ENCODE measurements at places on chromosomes 5 and 9.

GRCh38 chr5:67799732-67800234 is 415.8 kb upstream of the PIK3R1 start:
- no peak overlapping the region for H3K4me3 ChIP-seq
- H3K27ac ChIP-seq, result no peak overlapping the region
- H3K36me3 ChIP-seq, result no peaks in the 10 kb centered on the region
- no peaks in the 10 kb centered on the region for H3K27me3 ChIP-seq
- DNase-seq, result no peak

DNA sequence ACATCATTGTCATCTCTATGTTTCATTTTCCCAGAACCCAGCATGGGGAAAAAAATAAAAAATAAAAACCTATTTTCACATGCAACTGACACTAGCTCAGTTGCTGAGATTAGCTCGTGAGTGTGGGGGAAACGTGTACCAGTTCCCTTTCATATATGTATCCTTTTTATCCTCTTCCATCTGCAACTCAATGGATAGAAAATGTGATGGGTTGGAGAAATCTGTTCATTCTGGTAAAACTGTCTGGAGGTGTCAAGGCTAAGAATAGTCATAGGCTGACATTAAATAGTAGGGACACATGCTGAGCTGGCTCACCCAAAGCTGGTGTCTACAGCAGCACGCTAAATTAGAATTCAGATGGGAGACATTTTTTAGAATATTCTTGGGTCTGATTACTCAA is 519.3 kb downstream of the ELAVL2 start:
- no peak overlapping the region for H3K4me3 ChIP-seq
- no peaks in the 10 kb centered on the region for H3K4me1 ChIP-seq
- no peak overlapping the region for H3K27ac ChIP-seq
- no peaks in the 10 kb centered on the region for H3K27me3 ChIP-seq
- no peaks in the 10 kb centered on the region for H3K36me3 ChIP-seq

DNA sequence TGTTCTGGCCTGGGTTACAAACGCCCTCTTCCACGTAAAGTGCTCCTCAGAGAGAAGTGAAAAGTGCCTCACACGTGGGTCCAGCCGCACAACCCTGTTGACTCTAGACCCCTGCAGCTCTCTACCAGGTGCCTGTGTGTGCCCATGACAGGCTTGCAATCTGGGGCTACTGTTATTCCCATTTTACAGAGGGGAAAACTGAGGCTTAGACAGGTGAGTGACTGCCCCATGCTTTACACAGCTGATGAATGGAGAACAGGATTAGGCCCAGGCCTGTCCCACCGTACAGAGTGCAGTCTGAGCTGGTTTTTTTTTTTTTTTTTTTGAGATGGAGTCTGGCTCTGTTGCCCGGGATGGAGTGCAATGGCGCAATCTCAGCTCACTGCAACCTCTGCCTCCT is 6.2 kb upstream of the INPP5E start:
- peaks cover 73% of the 10 kb centered on the region for H3K36me3 ChIP-seq
- no peak overlapping the region for H3K27ac ChIP-seq
- H3K4me1 ChIP-seq, result no peaks in the 10 kb centered on the region

DNA sequence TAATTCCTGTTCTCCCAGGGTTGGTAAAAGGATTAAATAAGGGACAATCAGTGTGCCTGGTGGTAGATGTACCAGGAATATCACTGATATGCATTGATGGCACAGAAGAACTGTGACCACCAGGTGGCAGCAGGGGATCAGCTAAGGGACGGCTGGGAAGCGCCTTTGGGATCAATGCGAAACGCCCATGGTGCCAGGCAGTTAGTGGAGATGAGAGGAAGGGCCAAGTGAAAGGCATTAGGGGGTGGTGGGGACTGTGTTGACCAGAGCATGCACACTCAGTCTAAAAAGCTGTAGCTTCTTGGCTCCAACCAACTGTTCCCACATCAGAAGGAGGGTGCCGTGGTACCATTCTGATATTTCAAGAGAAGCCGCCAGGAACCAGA is 55.6 kb downstream of the ARHGEF37 start:
- H3K4me1 ChIP-seq, result peaks cover 18% of the 10 kb centered on the region
- no peak overlapping the region for H3K27ac ChIP-seq
- no peaks in the 10 kb centered on the region for H3K27me3 ChIP-seq
- no peak overlapping the region for H3K4me3 ChIP-seq
- DNase-seq, result no peak

GRCh38 chr9:28155671-28156070 is 582.4 kb upstream of the C9orf72 start:
- H3K27me3 ChIP-seq, result no peaks in the 10 kb centered on the region
- no peaks in the 10 kb centered on the region for H3K36me3 ChIP-seq
- no peak overlapping the region for H3K27ac ChIP-seq
- H3K4me1 ChIP-seq, result no peaks in the 10 kb centered on the region
- no peak overlapping the region for H3K4me3 ChIP-seq

DNA sequence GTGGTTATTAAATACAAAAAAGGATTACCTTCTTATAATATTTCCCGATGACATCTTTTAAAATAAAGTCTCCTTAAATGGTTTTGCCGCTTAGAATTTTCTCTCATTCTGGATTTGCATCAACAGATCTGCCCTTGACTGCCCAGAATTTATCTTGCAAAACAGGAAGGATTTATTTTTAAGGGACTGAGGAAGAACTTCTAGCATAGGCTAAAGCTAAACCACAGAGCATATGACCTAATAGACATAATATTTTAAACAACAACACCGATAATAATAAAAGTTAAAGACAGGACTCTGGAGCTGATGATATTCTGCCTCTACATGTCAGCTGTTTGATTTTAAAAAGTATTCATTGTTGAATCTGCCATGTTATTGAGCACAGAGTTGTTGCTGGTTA is 145.3 kb upstream of the ADCY2 start:
- no peak for DNase-seq
- H3K36me3 ChIP-seq, result no peaks in the 10 kb centered on the region
- H3K4me3 ChIP-seq, result no peak overlapping the region
- H3K27me3 ChIP-seq, result no peaks in the 10 kb centered on the region
- H3K27ac ChIP-seq, result no peak overlapping the region

DNA sequence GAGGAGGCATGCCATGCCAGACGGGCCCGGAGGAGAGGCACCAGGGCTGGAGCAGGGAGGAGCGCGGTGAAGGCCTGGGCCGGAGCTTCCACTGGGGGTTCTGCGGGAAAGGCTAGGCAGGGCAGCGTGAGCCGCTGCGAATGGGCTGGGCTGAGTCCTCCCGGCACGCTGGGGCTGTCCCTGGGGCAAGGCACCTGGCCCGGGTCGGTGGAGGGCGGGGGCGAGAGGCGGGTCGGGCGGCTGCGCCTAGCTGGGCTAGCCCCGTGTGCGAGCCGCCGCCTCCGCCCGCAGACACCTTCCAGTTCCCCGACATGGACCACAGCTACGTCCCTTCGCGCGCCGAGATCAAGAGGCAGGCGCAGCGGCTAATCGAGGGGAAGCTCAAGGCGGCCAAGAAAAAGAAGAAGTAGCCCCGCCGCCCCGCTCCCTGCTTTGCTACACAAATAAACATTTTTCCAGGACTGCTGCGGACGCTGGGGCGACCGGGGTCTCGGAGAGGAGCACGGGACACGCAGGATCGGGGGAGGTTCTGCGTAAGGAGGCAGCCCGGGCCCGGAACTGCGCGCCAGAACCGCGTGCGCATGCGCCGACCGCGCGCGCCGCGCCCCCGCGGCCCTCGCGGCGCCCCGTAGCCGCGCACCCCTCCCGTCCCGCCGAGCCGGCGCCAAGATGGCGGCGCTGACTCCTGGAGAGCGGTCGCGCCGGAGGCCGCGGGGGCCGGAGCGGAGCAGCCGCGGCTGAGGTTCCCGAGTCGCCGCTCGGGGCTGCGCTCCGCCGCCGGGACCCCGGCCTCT is at the start of gene RABL6:
Gene RABL6, plus strand, starts transcription at position 668 of the 794 bp plus-strand sequence. CDS start 249 bp downstream, outside the sequence.
- H3K4me3 ChIP-seq, result peak within 1 kb of the TSS; percentile 85
- peaks cover 25% of the 10 kb centered on the region for H3K36me3 ChIP-seq
- DNase-seq, result peak; percentile 84
- H3K27me3 ChIP-seq, result no peaks in the 10 kb centered on the region
